ENCODE measurements at places on chromosomes 11 and 22. TPM values are rescaled to one million over a fixed set of nuclear protein-coding genes. Genes with fewer than 3 reads are reported as not detected.

GRCh38 chr22:42313804-42314581, 43.5 kb upstream of the TCF20 start:
- DNase-seq: no peak

- DNase-seq: no peak
Measured at GRCh38 chr11:65184146-65184545, 2.4 kb downstream of the CAPN1 start.

GRCh38 chr11:108538022-108538424, 39.8 kb upstream of the POGLUT3 start:
- no peak for DNase-seq

GRCh38 chr11:60389279-60389910, 6.9 kb upstream of the MS4A14 start:
- no peak for DNase-seq

DNA sequence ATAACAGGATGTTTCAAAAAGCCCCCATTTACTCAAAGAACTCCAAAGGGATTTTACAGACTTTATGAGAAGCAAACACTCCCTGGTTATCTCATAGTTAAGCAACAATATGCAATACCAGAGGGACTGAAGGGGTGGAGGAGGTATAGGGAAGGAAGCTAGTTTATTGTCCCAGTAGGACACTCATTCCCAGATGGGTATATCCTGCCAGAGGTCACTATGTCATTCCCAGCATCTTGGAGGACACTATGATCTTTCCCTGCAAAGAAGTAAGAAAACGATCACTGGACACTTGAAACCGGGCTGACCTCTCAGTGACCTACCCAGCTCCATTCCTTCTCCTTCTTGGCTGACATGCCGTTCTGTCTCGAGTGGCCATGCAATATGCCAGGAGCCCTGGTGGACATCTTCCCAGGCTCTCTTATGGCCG, 114.5 kb downstream of the NAT10 start:
- no peak for DNase-seq

DNA sequence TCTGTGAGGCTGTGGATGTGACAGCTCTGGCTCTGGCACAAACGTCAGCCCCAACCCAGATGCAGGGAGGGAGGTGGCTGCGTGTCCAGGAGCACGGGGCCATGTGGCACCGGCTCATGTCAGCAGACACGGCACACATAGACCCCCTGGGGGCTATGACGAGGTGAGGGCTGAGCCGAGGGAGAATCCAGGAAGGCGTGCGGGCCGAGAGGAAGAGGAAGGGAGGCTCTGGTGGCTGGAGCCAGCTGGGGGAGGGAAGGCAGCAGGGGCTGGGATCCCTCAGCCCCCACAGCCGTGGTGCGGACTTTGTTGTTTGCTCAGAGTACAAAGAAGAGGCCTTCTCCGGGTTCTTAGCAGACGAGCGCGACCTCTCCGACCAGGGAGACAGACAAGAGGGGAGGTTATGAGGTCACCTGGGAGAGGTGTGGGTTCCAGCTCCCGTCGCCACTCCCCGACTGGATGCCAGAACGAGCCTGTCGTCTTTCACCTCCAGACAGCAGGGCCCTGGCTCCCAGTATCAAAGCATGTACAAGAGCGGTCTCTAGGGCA, 46.1 kb downstream of the CDKN1C start:
- DNase-seq: peak; percentile 44

DNA sequence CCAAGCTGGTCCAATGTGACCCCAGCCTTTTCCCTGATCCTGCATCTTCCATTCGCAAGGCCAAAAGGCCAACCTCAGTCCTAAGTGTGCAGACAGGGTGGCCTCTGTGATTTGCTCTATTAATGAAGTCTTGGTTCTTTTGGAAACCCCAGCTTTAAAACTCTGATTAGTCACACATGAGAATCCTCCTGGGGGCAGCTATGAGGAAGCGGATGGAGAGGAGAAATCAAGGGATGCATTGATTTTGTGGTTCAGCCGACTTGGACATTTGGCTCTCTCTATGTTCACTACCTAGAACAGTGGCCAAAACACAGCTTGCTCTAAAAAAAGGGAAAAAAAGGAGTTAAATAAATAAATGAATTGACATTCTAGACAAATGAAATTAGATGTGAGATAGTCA, 98.6 kb upstream of the USP47 start:
- no peak for DNase-seq

DNA sequence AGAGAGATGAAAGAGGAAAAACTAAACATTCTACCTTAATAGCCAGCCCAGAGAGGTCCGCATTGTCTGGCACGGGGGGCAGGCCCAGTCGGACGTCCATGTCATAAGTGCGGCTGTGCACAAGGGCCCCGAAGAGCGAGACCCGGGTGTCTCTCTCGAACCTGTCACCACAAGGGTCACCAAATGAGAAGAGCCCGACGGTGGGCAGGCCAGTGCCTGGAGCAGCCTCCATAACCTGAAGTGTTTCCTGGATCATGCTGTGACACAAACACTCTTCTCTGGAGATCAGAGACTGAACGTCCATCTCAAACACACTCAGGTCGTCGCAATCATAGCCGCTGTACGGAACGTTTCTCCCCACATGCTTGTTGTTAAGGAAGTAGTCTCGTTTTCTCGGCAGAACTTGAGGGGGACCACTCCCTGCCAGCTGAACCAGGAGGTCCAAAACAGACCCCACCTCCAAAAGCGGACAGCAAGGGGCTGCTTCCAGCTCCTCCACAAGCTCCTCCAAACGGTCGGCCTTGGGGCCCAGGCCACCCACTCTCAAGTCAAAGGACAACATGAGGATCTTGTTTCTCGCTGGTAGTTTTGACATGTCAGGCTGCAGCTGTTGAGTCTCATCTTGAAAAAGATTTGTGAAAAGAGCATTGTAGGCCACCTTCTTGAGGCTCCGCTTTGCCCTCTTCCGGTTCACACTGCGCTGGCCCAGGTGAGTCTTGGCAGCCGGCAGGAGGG, 971 bp downstream of the TUBGCP6 start:
- DNase-seq: no peak

Gene PRODH
- 22.7 TPM for total RNA-seq

DNA sequence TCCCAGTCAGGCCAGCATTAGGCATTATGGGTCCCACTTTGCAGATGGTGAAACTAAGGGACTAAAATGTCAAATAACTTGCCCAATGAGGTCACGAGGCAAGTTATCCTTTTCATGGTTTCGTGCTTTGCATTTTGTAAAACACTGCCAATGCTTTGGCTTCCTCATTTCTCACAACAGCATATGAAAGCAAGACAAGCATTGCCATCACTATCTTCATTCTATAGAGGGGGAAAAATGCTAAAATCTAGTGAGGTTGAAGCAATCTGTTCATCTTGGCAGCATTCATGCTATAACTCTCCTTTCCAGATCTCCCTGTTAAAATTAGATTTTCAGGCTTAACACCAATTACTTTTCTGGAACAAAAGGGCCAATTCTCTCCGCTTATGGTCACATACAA, 14.8 kb downstream of the FAM181B start:
- no peak for DNase-seq

Measured in heart left ventricle (tissue), 16 donors.